Right renal cortex interstitium (tissue), 3 donors: ENCODE measurements at places on chromosomes 1 and 21. TPM values are rescaled to one million over a fixed set of nuclear protein-coding genes. Genes with fewer than 3 reads are reported as not detected.

DNA sequence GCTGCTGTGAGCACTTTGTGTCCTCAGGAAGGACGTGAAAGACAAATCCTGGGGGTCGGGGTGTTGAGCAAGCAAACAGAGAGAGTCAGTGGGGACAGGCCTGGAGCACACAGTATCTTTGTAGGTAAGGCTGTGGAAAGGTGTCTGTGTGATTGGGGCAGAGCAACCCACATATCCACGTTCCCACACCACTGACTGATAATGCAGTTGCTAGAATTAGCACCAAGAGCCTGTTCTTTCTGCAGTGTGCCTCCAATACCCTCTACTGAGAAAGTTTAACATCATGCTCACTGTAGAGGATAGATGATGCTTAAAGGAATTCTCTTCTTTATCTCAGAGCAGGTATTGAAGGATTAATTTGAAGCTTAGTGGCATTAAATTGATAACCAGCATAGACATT, 161.1 kb downstream of the PIK3R3 start:
- DNase-seq: no peak

DNA sequence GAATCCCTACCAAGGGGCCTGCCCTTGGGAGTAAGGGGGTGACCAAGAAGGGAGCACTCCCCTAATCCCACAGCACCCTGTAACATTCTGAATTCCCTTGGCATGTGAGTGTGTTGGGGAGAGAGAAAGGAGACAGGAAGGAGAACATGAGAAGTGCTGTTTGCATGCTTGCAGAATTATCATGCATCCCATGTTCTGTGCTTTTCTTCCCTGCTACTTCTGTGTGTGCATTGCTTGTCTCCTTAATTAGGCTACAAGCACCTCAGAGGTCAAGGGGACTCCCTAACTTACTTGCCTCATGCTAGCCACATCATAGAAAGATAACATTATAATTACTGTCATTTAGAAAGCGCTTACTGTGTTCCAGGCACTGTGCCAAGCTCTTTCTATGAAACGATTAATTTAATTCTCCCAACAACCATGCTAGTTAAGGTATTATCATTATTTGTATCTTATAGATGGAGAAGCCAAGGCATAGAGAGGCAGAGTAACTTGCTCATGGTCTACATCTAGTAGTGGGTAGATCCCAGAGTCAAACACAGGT, 11.1 kb downstream of the NOS1AP start:
- DNase-seq: no peak

DNA sequence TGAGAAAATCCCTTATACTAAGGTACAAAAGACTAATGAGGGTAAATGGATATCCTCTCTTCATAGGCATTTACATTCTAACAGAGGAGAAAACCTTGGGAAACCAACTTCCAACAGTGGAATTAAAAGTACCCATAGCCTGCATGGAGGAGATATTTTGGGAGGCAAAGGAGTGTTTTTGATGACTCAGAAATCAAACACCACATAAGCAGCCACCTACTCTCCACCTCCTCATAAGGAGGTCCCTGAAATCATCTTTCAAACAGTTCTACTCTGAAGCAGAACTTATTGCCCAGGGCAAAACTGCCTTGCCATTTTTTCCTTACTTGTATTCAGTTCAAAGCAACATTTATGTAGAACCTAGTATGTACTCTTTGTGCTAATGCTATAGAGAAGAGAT, 211.3 kb downstream of the KCNH1 start:
- no peak for DNase-seq

GRCh38 chr1:223654083-223654482, 11.4 kb downstream of the CAPN8 start:
- no peak for DNase-seq

DNA sequence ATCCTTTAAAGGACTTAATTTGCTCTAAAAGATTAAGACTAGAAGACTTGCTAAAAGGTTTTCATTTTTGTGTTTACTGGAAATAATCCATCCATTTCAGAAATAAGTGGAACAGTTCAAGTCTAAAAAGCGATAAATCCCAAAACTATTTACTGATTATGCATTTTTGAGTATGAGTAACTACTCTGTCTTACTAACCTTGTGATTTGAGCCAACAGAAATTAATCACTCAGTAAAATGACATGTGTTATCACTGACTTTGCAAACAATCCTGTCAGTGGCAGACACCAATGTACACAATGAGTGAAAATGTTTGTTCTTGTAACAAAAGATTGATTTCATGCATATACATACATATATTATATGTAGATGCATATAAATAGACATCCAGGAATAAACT, 218.0 kb downstream of the DENND1B start:
- no peak for DNase-seq

GRCh38 chr21:45410151-45410864, 5.3 kb downstream of the COL18A1 start:
- no peak for DNase-seq

GRCh38 chr1:75908717-75909152, 23.5 kb downstream of the ASB17 start:
- DNase-seq: peak; percentile 1

TMEM200B gene
- 15.0 TPM for polyA plus RNA-seq

CA6 gene
- 0.08 TPM for polyA plus RNA-seq

COL16A1 gene
- polyA plus RNA-seq: 26.6 TPM
